ENCODE measurements at places on chromosomes 2 and 18. TPM values are rescaled to one million over a fixed set of nuclear protein-coding genes. Genes with fewer than 3 reads are reported as not detected.

The FAM237A gene
- total RNA-seq, result not detected

The HOXD11 gene
- total RNA-seq, result not detected

The NEB gene
- 0.53 TPM for total RNA-seq

The UGT1A9 gene
- not detected for total RNA-seq

The PCARE gene
- total RNA-seq, result not detected

The ELOA2 gene
- not detected for total RNA-seq

The RAB6D gene
- 0.11 TPM for total RNA-seq

The AAK1 gene
- total RNA-seq, result 20.8 TPM

Data from neural progenitor cell (in vitro differentiated cells).